Choroid plexus epithelial cell (primary cell): ENCODE measurements at places on chromosomes 4 and X.

DNA sequence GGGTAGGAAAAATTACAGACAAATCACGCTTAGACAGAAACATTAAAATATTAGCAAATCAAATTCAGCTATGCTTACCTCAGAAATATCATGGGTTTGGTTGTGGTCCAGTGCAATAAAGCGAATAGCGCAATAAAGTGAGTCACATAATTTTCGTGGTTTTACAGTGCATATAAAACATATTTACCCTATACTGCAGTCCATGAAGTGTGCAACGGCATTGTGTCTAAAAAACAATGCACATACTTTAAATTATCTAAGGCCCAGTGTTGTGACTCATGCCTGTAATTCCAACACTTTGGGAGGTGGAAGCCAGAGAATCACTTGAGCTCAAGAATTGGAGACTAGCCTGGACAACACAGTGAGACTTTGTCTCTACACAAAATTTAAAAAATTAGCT is 195.7 kb upstream of the IL1RAPL1 start:
- peak; percentile 8 for DNase-seq

- no peak for DNase-seq
These were observed 87.9 kb downstream of the CRLF2 start for GRCh38 chrX:1124531-1124930.

DNA sequence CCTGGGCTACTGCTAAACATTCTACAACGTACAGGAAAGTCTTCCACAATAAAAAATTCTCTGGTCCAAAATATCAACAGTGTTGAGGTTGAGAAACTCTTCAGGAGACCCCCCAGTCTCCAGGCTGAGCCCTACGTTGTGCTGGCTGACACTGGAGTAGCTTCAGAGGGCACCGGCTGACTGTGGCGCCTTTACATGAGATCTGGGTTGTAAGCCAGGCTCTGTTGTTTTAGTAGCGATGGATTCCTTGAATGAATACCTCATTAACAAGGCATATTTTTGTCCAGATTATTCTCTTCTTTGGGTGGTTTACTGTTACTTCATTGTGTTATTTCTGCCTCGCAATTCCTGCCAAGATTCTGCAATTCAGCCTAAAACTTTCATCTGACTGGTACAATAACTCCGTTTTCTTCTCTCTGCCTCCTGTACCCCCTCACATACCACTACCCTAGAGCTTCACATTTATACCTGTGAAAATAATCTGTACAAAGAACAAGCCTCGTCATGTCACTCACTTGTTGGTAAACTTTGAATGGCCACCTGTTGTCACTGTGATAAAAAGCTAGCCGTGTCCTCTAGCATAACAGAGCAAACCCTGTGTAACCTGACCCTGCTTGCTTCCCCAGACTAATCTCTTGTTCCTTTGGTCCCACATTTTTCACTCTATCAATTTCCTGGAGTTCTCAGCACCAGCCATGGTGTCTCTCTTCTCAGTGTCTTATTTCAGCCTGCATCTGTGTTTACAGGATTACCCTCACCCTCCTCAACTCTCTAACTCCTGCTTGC is 1476.1 kb upstream of the TENM3 start:
- DNase-seq = no peak

GRCh38 chr4:10619855-10620254 is 64.7 kb downstream of the CLNK start:
- no peak for DNase-seq

DNA sequence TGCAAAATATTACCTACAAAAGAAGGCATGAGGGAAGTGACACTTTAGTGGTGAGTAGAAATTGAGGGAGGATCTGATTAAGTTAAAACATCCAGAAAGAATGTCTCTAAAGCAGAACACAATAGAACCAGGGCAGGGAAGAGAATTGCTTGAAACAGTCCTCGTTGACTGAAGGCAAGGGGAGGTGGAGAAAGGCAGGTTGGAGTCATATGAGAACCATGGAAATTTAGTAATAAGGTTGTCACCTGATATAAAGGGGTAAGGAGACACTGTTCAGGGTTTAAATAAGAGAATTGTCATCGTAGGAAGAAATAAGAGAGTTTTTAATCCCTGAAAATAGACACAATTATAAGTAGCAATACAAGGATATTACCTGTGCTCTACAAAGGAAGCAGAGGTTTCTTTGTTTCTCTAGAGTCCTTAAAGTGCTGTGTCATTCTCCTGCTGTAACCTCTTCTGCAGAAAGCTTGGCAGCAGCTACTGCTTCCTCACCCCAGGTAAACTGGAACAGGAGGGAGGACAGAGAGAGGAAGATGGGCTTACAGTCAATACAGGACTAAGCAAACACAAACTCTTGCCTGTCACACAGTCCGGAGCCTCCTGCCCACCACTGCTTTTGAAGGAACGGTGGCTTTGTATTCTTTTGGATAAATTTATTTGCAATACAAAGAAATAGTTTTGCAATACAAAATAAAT is 258.4 kb downstream of the PPARGC1A start:
- no peak for DNase-seq

GRCh38 chr4:28774344-28774743 is 1913.7 kb downstream of the STIM2 start:
- no peak for DNase-seq

GRCh38 chrX:147950352-147950751 is 30.8 kb upstream of the FMR1NB start:
- DNase-seq = no peak

DNA sequence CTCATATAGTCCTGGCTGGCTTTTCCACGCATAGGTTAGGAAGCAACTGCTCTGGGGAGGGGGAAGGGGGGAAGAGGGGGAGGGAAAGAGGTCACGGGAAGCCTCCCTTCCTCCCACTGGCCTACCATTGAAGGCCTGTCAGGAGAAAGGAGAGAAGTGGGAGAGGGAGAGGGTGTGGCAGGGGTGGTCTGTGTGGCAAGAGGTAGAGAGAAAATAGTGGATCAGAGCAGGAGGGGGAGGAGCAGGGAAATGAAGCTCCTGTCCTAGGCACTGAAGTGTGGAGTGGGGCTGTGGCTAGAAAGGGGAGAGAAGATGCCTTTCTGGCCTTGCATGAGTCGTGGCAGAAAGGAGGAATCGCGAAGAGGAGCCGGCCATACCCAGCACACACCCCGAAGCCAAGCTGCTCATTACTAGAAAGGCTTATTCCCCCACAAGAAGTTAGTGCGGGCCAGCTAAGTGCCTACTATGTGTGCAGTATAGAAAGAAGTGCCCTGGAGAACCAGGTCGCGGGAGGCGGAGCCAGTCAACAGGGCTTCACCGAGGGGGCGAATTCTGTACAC is 1.1 kb upstream of the TMEM164 start:
- DNase-seq = no peak

GRCh38 chr4:11470438-11471045 is 41.8 kb upstream of the HS3ST1 start:
- DNase-seq = no peak

DNA sequence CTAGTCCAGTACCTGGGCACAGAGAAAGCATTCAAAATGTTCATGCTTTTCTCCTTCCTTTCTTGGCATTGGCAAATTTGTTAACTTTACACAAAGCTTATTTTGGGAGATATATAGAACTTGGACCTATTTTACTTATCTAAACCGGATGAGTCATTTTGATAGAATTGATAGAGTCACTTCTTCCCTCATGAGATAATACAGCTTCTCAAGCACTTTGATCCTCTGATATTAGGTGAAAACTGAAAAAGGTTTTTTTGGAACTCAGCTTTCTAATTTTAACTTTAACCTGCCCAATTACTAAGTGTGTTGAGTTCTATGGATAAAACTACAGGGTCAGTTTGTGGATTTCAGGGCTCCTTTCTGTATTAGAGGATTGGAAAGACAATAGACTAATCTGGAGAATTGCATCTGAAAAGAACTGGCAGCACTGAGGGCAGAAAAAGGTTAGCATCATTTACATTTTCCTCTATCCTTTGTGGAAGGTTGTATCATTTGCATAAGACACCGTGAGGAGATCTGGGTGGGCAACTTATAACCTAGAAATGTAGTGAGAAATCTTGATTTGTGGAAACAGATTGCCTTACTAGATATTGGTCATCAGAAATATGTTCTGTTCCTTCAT is 2.4 kb downstream of the WDR44 start:
- no peak for DNase-seq

DNA sequence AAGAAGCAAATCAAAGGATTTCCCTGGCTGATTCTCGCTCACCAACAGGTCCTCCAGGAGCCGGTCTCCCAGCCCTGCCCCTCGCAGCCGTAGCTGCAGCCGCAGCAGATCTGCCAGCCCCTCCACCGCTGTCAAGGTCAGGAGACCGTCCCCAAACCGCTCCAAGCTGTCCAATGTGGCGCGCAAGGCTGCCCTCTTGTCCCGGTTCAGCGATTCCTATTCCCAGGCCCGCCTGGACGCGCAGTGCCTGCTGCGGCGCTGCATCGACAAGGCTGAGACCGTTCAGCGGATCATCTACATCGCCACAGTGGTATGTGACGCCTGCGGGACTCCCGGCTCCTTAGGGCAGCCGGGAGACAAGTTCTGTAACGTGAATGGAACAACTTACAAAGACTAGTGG is 25.6 kb downstream of the SPATA18 start:
- no peak for DNase-seq

- peak; percentile 57 for DNase-seq
These were observed 3.0 kb upstream of the MAB21L2 start for GRCh38 chr4:150578745-150579501.

DNA sequence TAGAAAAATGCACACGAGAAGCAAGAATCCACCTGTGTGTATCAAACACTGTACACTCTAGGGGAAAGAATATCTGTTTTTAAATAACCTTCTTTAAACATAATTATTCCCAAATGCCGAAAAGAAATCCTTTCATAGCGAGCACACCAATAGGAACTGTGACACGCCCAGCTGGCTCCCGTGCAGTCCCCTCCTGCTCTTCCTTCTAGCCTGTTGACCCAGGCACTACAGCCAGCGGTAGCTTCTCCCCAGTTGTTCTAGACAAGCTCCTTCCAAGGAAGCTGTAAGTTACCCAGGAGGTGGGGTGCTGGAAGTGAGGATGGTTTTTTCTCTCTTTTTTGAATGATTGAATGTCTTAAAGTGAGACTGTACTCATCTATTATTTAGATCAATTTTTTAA is 19.5 kb upstream of the NOCT start:
- no peak for DNase-seq

- no peak for DNase-seq
These were observed 391 bp upstream of the IDUA start for GRCh38 chr4:986428-986878.

- DNase-seq = peak; percentile 92
These were observed 136.0 kb upstream of the STX18 start for GRCh38 chr4:4677556-4678522.

DNA sequence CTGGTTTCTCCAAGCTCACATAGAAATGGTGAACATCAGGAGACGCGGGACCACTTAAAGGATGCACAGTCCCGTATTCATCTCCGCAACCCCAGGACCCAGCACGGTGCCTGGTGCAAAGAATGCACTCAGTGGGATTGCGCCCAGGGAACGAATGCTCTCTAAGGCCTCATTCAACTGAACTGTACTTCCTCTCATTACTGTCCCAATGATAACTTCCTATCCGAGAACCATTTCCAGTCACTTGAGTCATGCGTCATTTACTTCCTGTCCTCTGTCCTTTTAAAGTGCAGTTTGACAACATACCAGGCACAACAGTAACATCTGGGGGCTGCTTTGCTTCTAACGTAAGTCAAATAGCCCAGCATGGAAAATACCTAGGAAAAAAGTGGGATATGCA is 75.7 kb downstream of the RBM47 start:
- DNase-seq = no peak

GRCh38 chrX:102975016-102975415 is 37.9 kb downstream of the RAB40AL start:
- no peak for DNase-seq

GRCh38 chrX:14409341-14409740 is 120.0 kb upstream of the GLRA2 start:
- DNase-seq = peak; percentile 2

- no peak for DNase-seq
These were observed 64.5 kb downstream of the IQCM start for GRCh38 chr4:149751174-149751573.

DNA sequence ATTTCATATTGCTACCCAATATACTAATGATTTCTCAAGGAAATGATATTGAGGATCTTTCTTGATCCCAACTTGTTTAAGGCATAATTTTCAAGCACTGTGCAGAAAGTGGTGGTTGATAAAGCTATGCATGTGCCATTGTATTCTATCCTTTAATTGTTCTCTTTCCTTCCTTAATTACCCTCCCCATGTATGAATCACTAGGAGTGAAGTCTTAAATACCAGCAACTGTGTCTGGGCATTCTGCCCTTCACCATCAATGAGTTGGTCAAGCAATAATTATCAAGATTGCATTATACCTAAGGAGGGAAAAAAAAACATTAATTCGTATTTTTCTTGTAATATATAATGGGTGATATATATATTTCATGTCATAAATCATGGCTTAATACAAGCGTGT is 111.8 kb upstream of the FRMPD4 start:
- no peak for DNase-seq

- no peak for DNase-seq
These were observed 73.5 kb downstream of the MSN start for GRCh38 chrX:65740909-65741308.

DNA sequence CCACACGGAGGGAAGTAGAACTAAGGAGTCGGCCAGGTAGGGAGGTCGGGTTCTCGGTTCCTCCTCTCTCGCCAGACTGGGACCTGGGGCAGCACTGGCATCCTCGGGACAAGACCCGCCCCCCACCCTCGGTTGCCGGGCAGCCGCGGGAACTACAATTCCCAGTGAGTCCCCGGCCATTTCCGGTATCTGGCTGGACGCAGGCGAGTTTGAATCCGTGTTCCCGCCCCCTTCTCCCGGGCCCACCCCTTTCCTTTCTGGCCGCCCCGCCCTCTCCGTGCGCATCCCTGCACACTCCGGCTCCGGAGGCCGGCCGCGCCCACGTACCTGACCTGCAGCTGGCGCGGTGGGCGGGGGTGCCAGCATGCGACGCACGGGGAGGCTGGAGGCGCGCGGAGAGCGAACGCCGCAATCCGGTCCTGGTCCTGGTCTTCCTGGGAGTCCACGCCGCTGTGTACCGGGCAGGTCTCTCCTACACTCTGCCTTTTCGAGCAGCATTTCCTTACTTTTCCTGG is 10.2 kb upstream of the DLG3 start:
- DNase-seq = peak; percentile 78

DNA sequence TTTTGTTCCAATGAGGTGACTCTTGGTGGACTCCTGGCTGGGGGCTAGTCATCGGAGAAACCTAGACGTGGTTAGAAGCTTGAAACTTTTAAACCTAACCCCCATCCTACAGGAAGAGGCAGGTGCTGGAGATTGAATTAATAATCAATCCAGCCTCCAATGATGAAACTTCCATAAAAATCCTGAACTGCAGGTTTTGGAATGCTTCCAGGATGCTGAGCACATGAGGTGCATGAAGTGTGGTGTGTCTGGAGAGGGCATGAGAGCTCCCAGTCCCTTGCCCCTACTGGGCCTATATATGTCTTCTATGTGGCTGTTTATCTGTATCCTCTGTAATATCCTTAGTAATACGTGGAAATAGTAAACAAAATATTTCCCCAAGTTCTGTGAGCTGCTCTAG is 90.7 kb upstream of the PDHA2 start:
- no peak for DNase-seq

GRCh38 chr4:145533001-145533400 is 51.3 kb downstream of the SMAD1 start:
- no peak for DNase-seq
